ENCODE measurements at places on chromosomes 5 and 9. TPM values are rescaled to one million over a fixed set of nuclear protein-coding genes. Genes with fewer than 3 reads are reported as not detected.

DNA sequence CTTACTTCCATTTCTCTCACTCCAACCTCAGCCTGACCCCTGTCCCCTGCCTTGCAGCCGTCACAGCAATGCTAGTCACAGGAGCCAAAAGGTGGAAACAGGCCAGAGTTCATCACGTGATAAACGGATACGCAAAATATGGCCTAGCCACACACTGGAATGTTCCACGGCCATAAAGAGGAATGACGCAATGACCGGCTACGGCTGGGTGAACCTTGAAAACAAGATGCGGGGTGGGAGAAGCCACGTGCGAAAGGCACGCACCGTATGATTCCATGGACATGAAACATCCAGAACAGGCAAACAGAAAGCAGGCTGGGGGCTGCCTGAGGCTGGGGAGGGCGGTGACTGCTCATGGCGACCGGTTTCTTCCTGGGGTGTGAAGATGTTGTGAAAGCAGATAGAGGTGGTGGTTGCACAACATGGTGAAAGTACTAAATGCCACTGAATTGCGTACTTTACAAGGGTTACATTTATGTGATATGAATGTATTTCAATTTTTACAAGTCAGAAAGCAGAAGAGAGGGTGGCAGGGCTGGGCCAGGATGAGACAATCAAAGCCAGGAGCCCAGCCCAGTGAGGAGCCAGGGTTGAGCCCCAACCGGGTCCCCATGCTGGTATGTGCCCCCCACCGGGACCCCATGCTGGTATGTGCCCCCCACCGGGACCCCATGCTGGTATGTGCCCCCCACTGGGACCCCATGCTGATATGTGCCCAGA is 117.8 kb upstream of the SARDH start:
- DNase-seq, result no peak

- no peak for DNase-seq
Observed at GRCh38 chr9:36153746-36154145, 15.4 kb upstream of the CCIN start.

DNA sequence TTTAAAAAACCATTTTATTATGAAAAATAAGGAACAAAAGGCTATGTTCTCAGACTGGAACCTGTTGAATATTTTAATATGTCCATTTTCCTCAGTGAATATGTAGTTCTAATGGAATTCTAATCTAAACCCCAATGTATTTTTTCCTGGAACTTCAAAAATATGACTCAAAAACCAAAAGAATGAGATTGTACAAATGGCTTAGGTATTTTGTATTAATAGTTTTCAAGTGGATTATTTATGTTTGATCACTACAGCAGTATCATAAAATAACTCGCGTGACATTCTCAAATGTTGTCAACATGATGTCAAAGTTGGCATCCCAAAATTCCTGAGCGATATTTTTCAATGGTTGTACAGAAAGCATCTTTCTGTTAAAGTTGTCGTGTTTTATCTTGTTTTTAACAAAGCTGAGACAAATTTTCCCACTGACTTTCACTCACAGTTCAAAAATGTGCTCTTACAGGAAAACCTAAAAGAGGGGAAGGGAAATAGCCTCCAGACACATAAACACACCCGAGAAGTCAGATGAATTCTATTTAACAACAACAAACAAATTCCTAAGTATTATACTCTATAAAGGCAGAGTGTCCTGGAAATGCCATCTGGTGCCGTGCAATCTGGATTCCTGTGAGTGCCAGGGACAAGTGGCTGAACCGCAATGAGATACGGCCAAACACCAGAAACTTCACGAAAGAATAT is 68.1 kb upstream of the TAS2R1 start:
- DNase-seq, result no peak

DNA sequence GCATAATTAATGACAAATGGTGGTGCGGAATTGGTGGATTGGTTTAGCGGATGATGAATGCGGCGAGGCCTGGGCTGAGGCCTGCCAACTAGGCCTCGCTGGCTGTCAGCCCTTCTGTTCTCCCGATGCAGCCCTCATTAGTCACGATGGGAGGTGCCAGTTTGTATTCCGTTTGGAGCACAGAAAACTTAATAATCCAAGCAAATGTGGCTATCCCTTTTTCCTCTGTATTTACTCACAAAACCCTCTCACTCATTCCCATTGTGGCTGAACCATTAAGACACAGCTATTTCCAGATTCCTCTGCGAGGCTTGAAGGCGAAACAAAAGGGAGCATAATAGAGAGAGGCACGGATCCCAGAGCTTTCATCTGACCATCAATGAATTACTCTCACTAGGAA is 114.3 kb downstream of the MVB12B start:
- DNase-seq, result no peak

DNA sequence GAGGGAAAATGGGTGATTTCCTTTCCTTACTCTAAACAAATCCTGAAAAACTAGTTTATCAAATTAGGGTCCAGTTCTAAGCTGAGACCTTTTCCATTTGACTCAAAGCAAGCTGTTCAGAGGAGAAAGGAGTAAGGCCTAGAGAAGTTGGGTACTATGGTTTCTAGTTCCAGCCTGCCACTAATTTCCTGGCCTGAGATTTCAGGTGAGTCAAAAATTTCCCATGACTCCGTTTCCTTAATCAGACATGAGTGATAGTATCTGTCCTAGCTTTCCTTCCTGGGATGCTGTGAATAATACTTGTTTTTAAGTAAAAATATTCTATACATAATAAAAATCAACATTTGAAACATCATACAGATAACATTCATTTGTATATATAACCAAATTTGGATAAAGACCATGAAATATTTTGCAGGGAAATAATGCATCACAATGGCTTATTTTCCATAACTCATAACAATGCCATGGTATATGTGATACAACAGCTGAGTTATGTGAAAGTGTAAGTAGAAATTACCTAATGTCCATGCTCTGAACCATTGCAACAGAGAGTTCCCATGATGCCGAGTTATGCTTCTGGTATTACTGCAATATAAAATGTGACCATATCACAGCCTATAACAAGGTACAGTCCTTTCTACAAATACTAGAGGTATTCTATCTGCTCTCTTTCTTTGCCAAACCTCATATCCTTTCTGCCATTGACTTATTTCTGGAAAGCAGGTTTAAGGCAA is 142.7 kb downstream of the MLLT3 start:
- DNase-seq, result no peak

- no peak for DNase-seq
Observed at GRCh38 chr5:32840606-32841005, 129.5 kb downstream of the NPR3 start.

DNA sequence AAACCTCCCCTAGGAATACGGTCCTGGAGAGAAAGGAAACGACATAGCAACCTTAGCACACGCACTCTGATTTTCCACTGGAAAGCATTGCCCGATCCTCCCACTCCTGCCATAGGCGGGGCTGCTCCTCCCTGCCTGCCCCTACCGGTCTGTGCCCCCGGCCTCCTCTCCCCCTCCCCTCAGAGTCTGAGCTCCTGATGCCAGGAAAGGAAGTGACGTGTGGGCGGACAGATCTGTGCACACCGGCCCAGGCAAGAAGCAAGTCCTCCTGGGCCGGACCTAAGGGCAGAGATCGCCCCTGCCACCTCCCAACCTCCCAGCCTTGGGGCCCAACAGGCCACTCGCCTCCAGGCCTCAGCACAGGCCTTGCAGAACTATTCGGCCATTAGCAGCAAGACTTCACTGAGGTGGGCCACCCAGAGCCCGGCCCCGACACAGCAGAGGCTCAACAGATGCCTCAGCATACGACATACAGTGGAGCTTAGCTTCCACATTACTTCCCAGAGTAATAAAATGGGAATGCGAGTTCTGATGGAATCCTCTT is 7.2 kb downstream of the NINJ1 start:
- DNase-seq, result no peak

GRCh38 chr5:181069767-181070491 is 29.9 kb downstream of the BTNL9 start:
- no peak for DNase-seq

GRCh38 chr9:37953775-37954437 is 50.0 kb upstream of the SLC25A51 start:
- no peak for DNase-seq

- no peak for DNase-seq
Observed at GRCh38 chr5:68369023-68369359, 153.4 kb downstream of the PIK3R1 start.

DNA sequence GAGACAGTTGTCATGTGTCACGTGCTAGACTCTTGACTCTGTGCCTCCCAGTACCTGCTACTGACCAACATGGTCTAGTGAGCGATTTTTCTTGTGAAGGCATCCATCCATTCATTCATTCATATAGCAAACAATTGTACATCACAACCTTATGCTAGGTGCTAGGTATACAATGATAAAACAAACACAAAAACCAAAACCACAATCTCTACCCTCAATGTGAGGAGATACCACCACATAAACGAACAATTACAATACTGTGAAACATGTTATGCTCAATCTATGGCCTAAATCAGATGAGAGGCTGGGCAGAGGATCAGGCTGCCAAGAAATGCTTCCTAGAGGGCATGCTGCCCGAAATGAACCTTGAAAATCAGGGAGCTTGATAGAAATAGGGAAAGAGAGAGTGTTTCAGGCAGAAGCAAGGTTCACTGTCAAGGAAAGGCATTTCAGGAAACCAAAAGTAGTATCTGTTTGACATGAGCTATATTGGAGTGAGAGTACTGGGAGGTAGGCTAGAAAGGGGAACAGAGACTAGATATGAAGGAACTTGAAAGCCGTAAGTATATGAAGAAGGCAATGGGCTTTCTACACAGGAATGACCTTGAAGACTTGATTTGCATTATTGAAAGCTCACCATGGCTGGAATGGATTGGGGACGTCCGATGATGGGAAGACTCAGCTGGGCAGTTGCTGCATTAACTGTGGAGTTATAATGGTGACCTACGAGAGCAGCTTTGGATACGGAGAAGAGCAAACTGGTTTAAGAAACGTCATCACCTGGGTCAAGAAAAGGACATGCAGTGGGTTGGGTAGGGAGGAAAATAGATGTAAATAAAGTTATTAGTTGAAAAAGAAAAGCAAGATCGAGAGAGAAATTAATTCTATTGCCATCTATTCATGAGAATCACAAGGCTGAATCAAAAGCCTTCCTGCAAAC is 90.1 kb downstream of the THBS4 start:
- no peak for DNase-seq

- peak; percentile 34 for DNase-seq
Observed at GRCh38 chr5:73974871-73975360, 348.9 kb downstream of the ARHGEF28 start.

- no peak for DNase-seq
Observed at GRCh38 chr5:74192606-74193299, 447.8 kb downstream of the ENC1 start.

Gene OCLN
- total RNA-seq, result 2.5 TPM

Gene ROR2
- total RNA-seq, result 0.52 TPM

Gene LECT2
- total RNA-seq, result not detected

Gene NEUROG1
- not detected for total RNA-seq

Gene GOLGA2
- total RNA-seq, result 93.7 TPM

Gene SLC6A18
- not detected for total RNA-seq

Gene ITK
- total RNA-seq, result 0.44 TPM

Gene IFNA13
- not detected for total RNA-seq

Gene XRCC4
- 7.3 TPM for total RNA-seq

Gene FAM169A
- total RNA-seq, result 2.7 TPM
